Activated T-cell treated with anti-CD3 and anti-CD28 coated beads for 24 hours (primary cell): ENCODE measurements at places on chromosomes 1 and 21.

- DNase-seq = no peak
Observed at GRCh38 chr1:36642802-36643201, 160.1 kb upstream of the CSF3R start.

DNA sequence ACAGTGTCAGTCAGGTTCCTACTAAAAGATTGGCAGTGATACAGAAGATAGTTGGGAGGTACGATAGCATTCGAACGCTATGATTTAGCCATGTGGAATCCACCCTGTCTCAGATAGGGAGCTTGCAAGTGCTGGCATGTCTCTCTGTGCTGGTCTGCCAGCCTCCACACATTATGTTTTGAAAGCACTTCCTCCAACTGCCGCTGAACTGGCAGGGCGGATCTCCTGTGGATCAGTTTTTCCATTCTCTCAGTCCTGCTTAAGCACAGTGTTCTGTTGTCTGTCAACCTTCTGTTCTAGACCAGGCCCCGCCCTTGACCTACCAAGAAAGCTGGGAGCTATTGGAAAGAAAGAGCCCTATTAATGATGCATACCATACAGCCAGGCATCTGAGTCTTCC lies 65.5 kb upstream of the PALMD start:
- DNase-seq = no peak

DNA sequence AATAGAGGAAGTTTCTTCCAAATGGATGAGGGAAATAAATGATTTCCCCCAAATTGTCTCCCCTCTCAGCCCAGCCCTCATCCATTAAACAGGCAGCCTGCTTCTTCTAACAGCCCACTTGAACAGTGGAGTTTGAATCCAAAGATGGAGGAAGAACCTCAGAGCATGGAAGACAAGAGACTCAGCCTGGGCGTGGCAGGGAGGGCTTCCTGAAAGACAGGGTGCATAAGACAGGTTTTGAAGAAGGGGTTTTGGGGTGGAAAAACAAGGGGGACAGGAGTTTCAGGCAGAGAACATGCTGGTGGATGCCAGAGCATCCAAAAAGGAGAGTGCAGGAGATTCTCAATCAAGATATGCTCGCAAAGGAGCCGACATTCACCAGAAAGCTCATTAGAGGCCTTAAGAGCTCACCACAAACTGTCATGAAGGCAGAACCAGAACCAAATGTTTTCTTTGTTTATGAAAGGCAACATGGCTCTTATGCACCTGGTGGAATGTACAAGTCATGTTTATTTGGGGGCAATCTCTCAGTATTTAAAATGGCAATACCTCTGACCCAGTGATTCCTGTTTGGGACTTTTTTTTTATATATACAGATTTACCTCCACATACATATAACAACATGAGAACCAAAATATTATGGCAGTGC lies 26.5 kb upstream of the TSPEAR start:
- DNase-seq = no peak

GRCh38 chr1:95207223-95207935 lies 26.6 kb upstream of the RWDD3 start:
- no peak for DNase-seq

GRCh38 chr1:28036431-28036830 lies 52.0 kb downstream of the EYA3 start:
- DNase-seq = no peak
